ENCODE measurements at places on chromosomes 5 and 9.
A peak's percentile ranks its signal among the peaks of the same experiment; 100 is the strongest.

- no peak for DNase-seq
Observed at GRCh38 chr5:125293726-125294125, 547.3 kb upstream of the ZNF608 start.

GRCh38 chr5:173505634-173506033 lies 110.8 kb downstream of the BOD1 start:
- no peak for DNase-seq

GRCh38 chr5:154653764-154654485 lies 101.3 kb upstream of the LARP1 start:
- no peak for DNase-seq

GRCh38 chr5:74954919-74955318 lies 88.7 kb upstream of the FAM169A start:
- DNase-seq, result no peak

DNA sequence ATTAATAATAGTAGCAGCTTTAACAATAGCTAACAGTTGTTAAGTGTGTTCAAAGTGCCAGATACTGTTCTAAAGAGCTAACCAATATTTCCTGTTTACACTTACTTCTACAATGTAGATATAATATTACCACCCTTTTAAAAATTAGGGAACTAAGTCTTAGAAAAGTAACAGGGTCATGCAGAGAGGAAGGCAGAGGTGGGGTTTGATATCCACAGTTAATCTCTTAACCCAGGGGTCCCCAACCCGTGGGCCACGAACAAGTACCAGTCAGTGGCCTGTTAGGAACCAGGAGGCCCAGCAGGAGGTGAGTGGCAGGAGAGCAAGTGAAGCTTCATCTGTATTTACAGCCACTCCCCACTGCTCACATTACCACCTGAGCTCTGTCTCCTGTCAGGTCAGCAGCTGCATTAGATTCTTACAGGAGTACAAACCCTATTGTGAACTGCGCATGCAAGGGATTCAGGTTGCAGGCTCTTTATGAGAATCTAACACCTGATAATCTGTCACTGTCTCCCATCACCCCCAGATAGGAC lies 89.1 kb downstream of the ACTL7B start:
- DNase-seq, result no peak

- no peak for DNase-seq
Observed at GRCh38 chr5:57113481-57113880, 60.4 kb upstream of the GPBP1 start.

DNA sequence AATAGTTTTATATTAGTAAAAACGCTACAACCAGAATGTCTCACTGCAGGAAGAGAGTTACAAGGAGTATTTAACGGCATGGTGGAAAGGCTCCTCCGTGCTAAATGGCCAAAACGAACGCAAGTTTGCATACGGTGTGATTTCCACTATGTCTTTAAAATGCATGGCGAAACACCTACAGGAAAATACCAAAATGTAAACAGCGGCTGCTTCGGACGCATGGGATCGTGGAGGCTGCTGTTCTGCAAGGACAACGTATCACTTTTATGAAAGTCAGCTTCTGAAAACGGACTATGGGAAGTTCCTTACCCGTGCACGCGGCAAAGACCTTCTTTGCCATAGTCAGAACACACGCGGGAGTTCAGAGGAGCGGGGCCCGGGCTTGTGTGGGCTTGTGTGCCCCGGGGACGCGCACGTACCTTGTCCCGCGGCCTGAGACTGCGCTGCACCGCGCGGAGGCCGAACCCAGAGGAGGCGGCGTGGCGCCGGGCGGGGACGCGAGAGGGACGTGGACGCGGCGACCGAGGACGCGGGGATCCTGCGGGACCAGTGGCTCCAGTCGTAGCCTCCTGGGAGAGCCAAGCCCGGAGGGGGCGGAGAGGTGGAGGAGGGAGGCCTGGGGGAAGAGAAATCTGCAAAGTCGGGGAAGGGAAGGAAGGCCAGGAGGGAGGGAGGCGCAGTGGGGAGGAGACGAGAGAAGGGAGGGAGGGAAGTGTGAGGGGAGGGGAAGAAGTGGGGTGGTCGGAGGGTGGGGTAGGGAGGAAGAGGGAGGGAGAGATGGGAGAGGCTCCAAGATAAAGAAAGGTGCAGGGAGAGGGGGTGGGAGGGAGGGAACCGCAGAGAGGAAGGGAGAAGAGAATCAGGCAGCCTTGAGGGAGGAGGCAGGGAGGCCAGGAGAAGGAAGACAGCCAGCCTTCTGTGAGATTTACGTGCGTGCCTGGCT lies at the start of gene CMBL:
TSS of gene CMBL (minus strand) at position 697 of the 943 bp plus-strand sequence. CDS start 17,140 bp downstream, outside the sequence.
- peak; percentile 39 for DNase-seq

GRCh38 chr9:2093920-2094597 lies 78.9 kb downstream of the SMARCA2 start:
- no peak for DNase-seq

GRCh38 chr5:41925555-41925951 lies 472 bp downstream of the FBXO4 start:
- DNase-seq, result no peak

- DNase-seq, result no peak
Observed at GRCh38 chr9:107389617-107390071, 99.9 kb downstream of the KLF4 start.

GRCh38 chr9:79408617-79409016 lies 163.1 kb upstream of the TLE4 start:
- no peak for DNase-seq

GRCh38 chr5:150469718-150470469 lies 20.4 kb upstream of the RPS14 start:
- no peak for DNase-seq

GRCh38 chr5:8749556-8749955 lies 796.3 kb downstream of the SEMA5A start:
- DNase-seq, result no peak

DNA sequence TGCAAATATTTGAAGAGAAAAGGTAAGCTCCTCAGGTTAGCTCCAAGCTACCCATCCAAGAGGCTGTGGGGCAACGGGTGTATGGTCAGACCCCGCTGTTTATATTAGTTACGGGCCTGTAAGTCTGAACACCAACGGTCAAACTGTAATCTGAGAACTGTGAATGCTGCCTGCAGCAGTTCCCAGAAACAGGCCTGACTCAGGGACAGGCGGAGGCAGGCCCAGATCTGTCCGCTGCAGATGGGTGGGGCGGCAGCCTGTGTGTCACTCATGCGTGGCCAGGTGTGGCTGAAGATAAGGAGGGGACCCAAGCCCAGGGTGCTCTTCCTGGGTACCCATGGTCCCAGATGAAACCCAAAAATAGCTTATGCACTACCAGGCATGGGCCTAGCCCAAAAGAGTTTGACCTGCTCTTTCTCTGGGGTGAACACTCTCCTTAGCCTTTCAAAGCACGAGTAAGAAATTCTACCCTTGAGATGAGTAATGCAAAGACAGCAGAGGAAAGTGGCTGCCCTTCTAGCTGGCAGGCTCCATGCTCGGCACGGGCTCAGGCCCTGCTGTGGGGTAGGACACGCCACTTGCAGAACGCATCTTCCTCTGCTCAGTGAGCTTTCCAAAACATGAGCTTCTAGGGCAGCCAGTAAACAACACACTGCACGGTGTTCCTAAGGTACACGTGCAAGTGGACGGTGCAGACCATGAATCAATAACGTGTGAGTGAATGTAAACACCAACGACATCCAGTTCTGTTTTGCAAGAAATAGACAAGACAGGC lies 9.1 kb downstream of the UBAC1 start:
- no peak for DNase-seq

DNA sequence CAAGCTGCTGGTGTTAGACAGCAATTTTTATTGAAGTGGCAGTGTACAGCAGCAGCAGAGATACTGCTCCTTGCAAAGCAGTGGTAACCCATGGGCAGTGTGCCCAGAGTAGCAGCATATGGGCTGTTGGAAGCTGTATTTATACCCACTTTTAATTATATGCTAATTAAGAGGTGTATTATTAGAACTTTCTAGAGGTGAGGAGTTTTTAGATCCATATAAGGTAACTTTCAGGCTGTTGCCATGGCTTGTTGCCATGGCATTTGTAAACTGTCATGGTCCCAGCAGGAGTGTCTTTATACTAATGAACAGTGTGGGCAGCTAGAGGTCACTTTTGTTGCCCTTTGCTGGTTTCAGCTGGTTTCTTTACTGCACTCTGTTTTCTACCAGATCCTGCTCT lies 3.7 kb upstream of the PJA2 start:
- no peak for DNase-seq

- no peak for DNase-seq
Observed at GRCh38 chr9:128845186-128845931, 15.8 kb upstream of the SPOUT1 start.

DNA sequence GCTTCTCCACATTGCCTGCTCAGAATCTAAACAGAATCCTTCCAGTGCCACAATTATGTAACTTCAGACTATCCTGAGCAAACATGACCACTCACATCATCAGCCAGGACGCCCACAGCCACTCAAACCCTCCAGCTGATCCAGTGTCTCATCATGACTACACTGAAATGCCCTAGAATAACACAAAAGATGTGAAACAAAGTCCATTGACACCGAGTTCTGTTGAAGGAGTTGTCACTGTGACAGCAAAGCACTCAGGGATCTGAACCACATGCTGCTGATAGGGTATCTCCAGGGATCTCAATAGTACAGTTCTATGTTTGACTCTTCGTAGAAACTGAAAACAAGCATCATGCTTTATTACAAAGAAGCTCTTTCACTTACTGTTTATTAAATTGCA lies 150.2 kb downstream of the GABBR2 start:
- no peak for DNase-seq

DNA sequence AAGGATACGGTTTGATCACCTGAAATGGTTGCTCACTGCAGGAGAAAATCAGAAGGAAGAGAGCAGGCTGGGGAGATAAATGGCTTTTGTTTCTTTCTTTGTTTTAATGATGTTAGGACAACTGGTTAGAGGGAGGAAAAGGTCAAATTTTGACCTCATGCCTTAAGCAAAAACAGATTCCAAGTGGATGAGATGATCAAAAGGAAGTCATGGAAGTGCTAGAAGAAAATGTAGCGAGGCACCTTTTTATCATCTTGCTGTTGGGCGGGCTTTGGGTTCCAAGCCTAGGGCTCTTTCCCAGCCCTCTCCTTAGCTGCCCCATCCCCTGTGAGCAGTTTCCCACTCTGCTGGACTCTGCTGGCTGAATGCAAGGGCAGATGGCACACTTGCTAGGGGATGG lies 127.9 kb downstream of the ADAMTS2 start:
- DNase-seq, result no peak

- DNase-seq, result no peak
Observed at GRCh38 chr5:119161430-119161829, 90.5 kb downstream of the DMXL1 start.

DNA sequence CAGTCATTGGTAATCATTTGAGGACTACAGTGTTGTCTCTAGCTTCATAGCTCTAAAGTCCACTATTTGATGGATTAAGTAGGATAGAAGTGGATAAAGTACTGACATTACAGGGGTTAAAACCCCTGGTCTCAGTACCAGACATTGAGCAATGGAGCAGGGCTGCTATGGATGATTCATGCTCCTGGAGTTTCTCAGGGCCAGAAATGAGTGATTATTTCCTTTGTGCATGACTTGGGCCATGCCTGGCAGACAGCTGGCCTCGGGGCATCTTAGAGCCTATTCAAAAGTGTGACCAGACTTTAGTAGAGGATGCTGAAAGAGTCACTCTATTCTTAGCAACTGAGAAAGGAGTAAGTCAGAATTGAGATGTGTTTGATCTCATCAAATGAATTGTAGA lies 350.7 kb upstream of the TLE4 start:
- DNase-seq, result no peak

- DNase-seq, result no peak
Observed at GRCh38 chr5:173629628-173630027, 13.2 kb upstream of the BOD1 start.

- no peak for DNase-seq
Observed at GRCh38 chr9:8643896-8644295, 844.3 kb upstream of the DMAC1 start.

- no peak for DNase-seq
Observed at GRCh38 chr5:31853398-31854135, 214.6 kb downstream of the PDZD2 start.

- no peak for DNase-seq
Observed at GRCh38 chr9:16337322-16338029, 533.0 kb downstream of the BNC2 start.

GRCh38 chr9:20580673-20581072 lies 41.6 kb downstream of the MLLT3 start:
- DNase-seq, result no peak

GRCh38 chr9:127543221-127543620 lies 68.9 kb upstream of the STXBP1 start:
- no peak for DNase-seq

All from activated naive CD8-positive, alpha-beta T cell treated with anti-CD3 and anti-CD28 coated beads for 36 hours (primary cell).